Mucosa of gallbladder (tissue), 1 donor: ENCODE measurements at places on chromosomes 7 and 10. TPM values are rescaled to one million over a fixed set of nuclear protein-coding genes. Genes with fewer than 3 reads are reported as not detected.

ASB15 gene
- total RNA-seq, result not detected

GRCh38 chr10:69814251-69814650 is 12.5 kb downstream of the COL13A1 start:
- no peak for DNase-seq

- no peak for DNase-seq
These were observed 119.1 kb downstream of the NKX6-2 start for GRCh38 chr10:132666705-132667341.

GRCh38 chr7:90067171-90067570 is 87.1 kb upstream of the STEAP1 start:
- DNase-seq, result no peak

GRCh38 chr7:82964150-82964882 is 198.4 kb downstream of the PCLO start:
- DNase-seq, result no peak

DNA sequence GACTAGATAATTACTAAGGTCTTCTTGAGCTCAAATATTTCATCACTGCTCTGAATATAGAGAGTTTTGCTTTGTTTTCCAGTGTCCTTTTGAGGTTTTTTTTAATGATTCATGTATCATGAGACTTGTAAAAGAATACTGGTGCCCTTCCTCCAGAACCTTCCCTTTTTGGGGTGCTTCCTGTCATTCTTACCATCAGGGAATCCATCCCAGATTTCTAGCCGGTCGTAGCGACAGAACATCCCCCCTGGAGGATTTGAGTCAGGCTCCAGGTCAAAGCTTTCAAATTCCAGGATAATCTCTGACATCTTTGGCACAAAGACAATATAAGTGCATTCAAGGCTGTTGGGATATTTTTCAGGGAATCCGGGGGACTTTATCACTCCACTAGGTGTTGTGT is 71.0 kb downstream of the NRP1 start:
- no peak for DNase-seq

DNA sequence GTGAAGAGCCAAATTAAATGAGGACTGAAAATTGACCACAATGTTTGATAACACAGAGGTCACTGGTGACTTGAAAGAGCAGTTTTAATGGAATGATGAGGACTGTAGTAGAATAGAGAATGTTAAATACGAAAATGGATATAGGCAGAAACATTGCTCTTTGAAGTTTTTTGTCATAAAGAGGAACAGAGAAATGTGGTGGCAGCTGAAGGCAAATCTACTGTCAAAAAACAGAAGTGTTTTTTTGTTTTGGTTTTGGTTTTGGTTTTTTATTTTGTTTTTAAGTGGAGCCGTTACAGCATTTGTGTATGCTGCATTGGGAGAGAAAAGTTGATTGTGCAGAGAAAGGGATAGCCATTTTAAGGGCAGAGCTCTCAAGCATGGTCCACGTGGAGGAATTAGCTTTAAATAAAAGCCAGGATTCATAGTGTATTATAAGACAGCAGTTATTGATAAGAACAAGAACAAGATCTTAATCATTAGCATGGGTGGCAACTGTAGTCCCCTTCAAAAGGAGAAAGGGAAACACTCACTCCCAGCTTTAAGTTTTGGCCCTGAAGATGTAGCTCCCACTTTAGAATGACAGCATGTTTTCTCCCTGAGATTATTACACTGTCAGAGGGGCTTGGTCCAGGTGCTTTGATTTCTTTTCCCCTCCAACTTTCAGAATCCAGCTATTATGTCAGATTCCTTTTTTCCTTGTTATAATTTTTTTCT is 156.7 kb upstream of the BET1 start:
- no peak for DNase-seq

GRCh38 chr7:17233603-17234002 is 64.8 kb upstream of the AHR start:
- no peak for DNase-seq

DNA sequence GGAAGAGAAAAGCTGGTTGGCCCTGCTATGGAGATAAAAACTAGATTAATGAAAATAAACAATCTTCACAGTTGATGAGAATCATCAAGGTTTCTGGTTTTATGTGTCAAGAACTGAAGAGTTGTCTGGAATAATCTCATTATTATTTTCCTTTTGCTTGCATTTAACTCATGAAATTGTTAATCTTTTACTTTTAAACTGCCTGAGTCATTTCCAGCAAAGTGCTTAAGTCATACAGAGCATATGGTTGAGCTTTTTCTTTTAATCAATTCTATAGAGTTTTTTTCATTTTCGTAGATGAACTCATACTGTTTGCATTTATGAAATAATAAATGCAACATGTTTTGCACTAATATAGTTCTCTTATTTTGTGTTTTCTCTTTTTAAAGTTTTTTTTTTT is 747.9 kb downstream of the NXPH1 start:
- DNase-seq, result no peak

DNA sequence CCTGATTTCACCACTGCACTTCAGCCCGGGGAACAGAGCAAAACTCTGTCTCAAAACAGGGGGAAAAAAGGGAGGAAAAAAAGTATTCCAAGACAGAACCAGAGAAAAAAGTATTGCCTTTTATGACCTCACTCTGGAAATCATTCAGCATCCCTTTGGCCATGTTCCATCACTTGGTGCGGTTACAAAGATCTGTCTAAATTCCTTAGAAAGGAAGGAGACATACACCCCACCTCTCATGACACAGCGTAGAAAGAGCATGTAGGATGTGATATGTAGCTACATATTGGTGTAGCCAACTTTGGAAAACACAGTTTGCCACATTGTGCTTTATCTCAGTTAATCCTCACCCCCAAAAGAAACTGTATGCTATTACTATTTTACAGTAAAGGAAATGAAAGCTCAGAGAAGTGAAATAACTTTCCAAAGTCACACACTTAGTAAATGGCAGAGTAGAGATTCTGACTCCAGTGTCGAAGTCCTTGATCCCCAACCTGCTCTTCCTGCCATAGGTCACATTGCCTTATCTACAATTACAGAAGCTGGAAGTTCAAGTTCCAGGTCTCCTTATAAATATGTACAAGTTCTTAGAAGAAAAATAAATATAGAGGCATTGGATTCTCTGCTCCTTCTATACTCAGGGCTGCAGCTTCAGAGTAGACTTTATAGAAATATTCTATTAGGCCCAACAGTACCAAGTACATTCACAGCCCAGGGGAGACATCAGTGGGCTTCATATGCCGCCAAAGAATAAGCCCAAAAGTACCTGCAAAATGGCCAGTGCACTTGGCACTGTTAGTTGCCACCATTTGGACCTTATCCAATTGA is 91.6 kb upstream of the KMT2E start:
- no peak for DNase-seq

PPP1R9A gene
- total RNA-seq, result 30.5 TPM

GRCh38 chr7:105647591-105647990 is 66.3 kb upstream of the EFCAB10 start:
- DNase-seq, result no peak

DNA sequence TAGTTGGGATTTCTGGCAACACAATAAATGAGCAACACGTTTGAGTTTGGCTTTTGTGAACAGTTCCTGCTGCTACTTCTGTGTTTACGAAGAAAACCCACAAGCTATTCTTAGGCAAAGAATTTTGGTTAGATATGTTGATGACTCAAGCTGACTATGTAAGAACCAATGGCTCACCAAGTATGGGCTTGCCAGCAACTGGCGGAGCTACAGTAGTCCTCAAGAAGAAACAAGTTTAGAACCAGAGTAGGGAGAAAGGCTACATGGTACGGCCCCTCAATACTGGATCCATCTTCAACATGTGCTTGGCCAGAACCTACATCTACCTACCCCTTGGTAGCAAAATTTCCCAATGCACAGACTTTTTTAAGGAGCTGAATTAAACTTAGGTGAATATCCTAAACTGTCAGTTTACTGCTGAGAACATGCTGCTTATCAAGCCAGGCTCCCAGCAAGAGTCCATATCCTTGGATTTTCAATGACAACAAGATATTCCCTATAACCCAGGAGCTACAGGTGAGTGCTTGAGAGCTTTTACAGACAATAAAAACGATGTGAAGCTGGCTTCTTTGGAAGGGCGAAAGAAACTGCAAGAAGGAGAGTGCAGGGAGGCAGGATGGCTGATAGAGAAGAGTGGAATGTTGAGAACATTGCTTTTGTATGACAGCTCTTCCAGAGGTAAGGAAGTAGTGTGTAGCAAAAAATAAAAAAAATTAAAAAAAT is 74.3 kb upstream of the ASAH2 start:
- DNase-seq, result peak; percentile 13

FBXO24 gene
- 1.6 TPM for total RNA-seq

GRCh38 chr10:79405221-79405994 is 40.0 kb downstream of the ZCCHC24 start:
- no peak for DNase-seq

PNLIP gene
- 5.4 TPM for total RNA-seq

- DNase-seq, result no peak
These were observed 76.1 kb upstream of the DUSP5 start for GRCh38 chr10:110421512-110422138.
